ENCODE measurements at places on chromosomes 7 and 10. TPM values are rescaled to one million over a fixed set of nuclear protein-coding genes. Genes with fewer than 3 reads are reported as not detected.

Gene SLC26A3
- 856 TPM for total RNA-seq

Gene ZRANB1
- total RNA-seq: 17.7 TPM

Gene ATG9B
- 1.2 TPM for total RNA-seq

Gene PRKAG2
- total RNA-seq: 54.8 TPM

Gene SUFU
- total RNA-seq: 18.3 TPM

Gene PNLIP
- 5.4 TPM for total RNA-seq

Gene PDE6C
- total RNA-seq: not detected

Gene IRF5
- total RNA-seq: 18.8 TPM

Gene TMEM213
- total RNA-seq: 0.12 TPM

Gene MYL10
- not detected for total RNA-seq

Gene LIPJ
- total RNA-seq: not detected

Gene ZMYND11
- 82.5 TPM for total RNA-seq

Gene PTPN12
- total RNA-seq: 50.4 TPM

Gene IDI2
- total RNA-seq: not detected

Gene UCMA
- not detected for total RNA-seq

Gene CALCR
- total RNA-seq: 0.17 TPM

Gene TSC22D4
- total RNA-seq: 78.2 TPM

Gene ZNF786
- 7.0 TPM for total RNA-seq

Gene ASAH2
- 2.8 TPM for total RNA-seq

Gene PHYH
- 71.2 TPM for total RNA-seq

Gene NET1
- 85.8 TPM for total RNA-seq

Gene MRPL32
- 41.0 TPM for total RNA-seq

Gene HECW1
- 3.8 TPM for total RNA-seq

Gene CCDC172
- not detected for total RNA-seq

Gene ENTPD1
- 68.3 TPM for total RNA-seq

Gene PTPN20
- 3.1 TPM for total RNA-seq

Gene LRRC18
- 0.20 TPM for total RNA-seq

Gene MACROH2A2
- 21.1 TPM for total RNA-seq

Gene UROS
- 36.1 TPM for total RNA-seq

Gene GTF2IRD1
- 28.9 TPM for total RNA-seq

Gene SPDYE9
- not detected for total RNA-seq

Gene FOXP2
- 10.1 TPM for total RNA-seq

Gene SEC31B
- 13.5 TPM for total RNA-seq

Gene CD36
- total RNA-seq: 35.8 TPM

Gene ATE1
- 38.4 TPM for total RNA-seq

Gene GPR158
- 0.09 TPM for total RNA-seq

Gene EIF5AL1
- total RNA-seq: 0.14 TPM

Gene LRRC27
- 12.4 TPM for total RNA-seq

Gene ZNF488
- total RNA-seq: 1.8 TPM

Gene HOXA10
- total RNA-seq: 0.12 TPM

Gene WDFY4
- total RNA-seq: 8.7 TPM

Gene RTKN2
- 0.26 TPM for total RNA-seq

Gene OR13A1
- total RNA-seq: not detected

Gene ETV1
- total RNA-seq: 136 TPM

Gene INA
- total RNA-seq: 0.40 TPM

Gene TRIL
- 1.4 TPM for total RNA-seq

Gene HDAC9
- total RNA-seq: 13.5 TPM

Gene GPAM
- total RNA-seq: 19.6 TPM

Gene NEBL
- 15.0 TPM for total RNA-seq

Gene FGL2
- 42.3 TPM for total RNA-seq

Gene COL13A1
- 2.5 TPM for total RNA-seq

Gene ZDHHC4
- 64.9 TPM for total RNA-seq

Gene MYOF
- total RNA-seq: 99.3 TPM

Gene TFR2
- 13.8 TPM for total RNA-seq

Gene SLC16A12
- total RNA-seq: 0.43 TPM

Gene NPC1L1
- 61.3 TPM for total RNA-seq

Gene ATAD1
- total RNA-seq: 39.2 TPM

Gene SVIL
- total RNA-seq: 284 TPM

Gene VPS37D
- 13.5 TPM for total RNA-seq

All from mucosa of gallbladder (tissue), 1 donor.